CD4-positive, alpha-beta T cell treated with Interleukin-12 subunit alpha and Interleukin-12 subunit beta, for 1 hour (primary cell): ENCODE measurements at places on chromosomes 6 and 20.

DNA sequence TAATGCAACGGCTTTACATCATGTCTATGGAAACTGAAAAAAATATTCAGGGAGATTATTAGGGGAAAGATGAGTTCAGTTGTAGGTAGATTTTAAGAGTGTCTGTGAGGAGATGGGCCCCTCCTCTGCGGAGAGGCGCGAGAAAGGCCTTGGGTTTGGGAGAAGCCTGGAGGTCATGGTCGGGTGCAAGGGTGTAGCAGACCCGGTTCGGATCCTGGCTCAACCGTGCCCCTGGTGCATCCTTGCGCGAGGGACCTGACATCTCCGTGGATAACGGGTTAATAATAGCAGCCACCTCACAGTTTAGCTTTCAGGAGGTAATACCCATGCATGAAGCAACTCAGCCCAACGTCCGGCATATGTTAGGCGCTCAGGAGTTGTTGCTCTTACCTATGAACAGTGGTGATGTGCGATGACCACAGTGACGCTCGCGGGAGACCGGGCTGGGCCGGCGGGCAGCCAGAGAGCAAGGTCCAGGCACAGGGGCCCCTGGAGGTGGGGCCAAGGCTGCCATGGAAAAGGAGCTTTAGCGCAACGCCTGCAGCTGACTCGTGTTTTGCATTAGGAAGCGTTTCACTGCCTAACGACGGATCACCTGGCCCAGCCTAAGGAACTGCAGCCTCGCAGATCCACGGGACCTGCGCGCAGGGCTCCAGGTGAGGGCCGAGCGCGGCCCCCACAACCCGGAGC is 146.4 kb upstream of the ARID1B start:
- DNase-seq = no peak

DNA sequence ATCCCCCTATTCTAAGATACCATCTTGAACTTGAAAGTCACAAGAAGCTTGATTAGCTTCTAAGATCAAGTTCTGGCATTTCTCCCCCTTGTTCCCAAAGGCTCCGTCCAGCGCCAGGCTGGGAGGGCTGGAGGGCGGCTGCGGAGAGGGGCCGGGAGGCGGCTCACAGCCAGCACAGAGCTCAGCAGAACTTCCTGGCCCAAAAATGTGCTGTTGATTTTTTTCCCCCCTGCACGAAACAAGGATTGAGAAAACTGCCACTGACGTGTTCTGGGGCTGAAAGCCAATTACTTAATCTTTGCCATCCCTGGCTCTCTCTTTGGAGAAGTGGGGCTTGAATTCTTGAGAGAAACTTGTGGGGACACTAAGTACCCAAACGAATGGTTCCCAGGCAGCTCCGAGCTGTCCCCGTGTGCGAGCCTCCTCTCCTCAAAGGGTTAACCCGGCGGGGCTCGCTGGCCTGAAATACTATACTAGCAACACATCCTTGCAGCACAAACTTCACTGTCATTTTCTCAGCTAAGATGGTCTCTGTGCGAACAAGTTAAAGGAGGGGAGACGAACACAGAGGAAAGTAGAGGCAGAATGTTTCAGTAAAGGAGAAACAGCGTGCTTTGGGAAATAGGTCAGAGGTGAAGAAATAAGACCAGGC is 452 bp downstream of the TRAF3IP2 start:
- peak; percentile 34 for DNase-seq

DNA sequence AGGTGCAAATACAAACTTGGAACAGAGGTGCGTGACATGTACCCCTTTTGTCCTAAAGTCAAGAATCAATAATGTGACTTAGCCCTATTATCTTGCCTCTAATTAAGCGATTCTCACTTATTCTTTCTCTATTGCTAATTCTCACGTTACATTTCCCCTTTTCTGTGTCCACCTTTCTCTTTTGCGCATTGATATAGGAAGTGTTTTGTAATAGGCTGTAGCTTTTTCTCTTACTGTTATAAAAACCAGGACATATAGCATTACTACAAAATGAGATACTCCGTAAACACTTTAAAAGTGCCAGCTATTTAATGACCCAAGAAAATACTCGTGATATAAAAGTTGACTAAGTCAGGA is 669 bp upstream of the TMEM30A start:
- DNase-seq = no peak

DNA sequence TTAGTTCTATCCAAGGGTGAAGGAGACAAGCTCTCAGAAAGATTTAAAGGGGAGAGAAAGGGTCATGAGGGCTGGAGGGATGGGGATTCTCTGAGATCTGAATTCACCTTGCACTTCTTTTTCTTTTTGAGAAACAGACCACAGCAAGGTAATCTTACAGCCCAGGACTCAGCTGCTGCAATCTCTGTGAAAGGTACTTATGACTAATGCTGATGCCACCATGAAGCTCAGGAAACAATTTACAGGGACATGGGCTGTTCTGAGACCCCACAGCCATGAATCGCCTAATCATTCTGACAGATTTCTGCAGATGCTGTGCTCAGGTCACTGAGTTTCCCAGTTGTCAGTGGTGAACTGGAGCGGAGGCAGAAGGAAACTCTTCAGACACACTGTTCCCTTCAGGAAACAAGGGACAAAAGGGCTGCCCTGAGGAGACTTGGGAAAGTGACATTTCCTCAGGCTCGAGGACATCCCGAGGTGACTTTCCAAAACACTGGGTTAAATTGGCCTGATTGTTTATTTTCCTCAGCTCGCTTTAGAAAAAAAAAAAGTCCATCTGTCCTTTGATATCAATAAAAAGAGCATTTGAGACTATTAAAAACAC is 103.8 kb upstream of the PLCB4 start:
- DNase-seq = no peak

- DNase-seq = no peak
Measured at GRCh38 chr20:20060234-20060998, 8.1 kb downstream of the CFAP61 start.

- no peak for DNase-seq
Measured at GRCh38 chr6:153485072-153485471, 354.0 kb upstream of the RGS17 start.

DNA sequence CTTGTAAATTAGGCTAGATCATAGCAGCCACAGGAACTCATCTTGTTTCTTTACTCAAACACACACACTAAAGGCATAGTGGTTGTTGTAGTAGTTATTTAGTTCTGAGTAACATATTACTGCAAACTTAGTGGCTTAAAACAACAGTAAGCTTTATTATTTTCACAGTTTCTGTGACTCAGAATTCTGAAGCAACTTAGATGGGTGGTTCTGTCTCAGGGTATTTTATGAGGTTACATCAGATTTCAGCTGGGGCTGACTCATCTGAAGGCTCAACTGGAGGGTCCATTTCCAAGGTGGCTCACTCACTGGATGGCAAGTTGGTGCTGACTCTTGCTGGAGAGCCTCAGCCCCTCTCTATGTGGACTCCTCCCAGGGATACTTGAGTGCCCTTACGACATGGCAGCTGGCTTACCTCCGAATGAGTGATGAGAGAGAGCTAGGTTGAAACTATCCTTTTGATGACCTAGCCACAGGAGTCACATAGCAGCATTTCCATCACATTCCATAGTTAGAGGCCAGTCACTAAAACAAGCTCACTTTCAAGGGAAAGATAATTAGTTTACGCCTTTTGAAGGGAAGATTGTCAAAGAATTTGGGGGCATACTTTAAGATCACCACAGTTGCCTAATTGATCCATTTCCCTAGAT is 136.5 kb upstream of the PRND start:
- no peak for DNase-seq

- no peak for DNase-seq
Measured at GRCh38 chr6:158567152-158567551, 7.3 kb downstream of the TMEM181 start.

GRCh38 chr6:27757307-27757706 is 154.9 kb downstream of the OR2B2 start:
- DNase-seq = peak; percentile 41

DNA sequence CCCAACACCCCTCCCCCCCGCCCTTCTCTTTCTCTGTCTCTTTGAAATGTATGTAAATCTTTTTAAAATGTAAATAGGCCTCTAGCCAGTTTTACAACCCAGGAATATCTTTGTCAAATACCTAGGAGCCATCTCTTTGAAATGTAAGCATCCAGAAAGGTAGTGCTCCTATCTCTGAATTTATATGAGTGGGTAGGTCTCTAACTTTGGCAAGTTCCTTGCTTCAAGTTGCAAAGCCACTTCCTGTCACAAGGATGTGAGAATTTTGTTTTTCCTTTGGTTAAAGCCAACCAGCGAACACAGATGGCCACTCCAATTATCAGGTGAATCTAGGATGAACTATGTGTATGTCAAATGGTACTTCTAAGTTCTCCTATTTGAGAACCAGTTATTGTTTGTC is 6.2 kb upstream of the DEFB132 start:
- no peak for DNase-seq

GRCh38 chr6:152310371-152310954 is 326.7 kb downstream of the SYNE1 start:
- DNase-seq = peak; percentile 30

GRCh38 chr6:133606852-133607251 is 282.1 kb upstream of the TCF21 start:
- DNase-seq = no peak

- peak; percentile 36 for DNase-seq
Measured at GRCh38 chr20:19903168-19903811, 113.9 kb upstream of the NAA20 start.

- DNase-seq = no peak
Measured at GRCh38 chr20:34794006-34794585, 31.4 kb downstream of the NCOA6 start.

DNA sequence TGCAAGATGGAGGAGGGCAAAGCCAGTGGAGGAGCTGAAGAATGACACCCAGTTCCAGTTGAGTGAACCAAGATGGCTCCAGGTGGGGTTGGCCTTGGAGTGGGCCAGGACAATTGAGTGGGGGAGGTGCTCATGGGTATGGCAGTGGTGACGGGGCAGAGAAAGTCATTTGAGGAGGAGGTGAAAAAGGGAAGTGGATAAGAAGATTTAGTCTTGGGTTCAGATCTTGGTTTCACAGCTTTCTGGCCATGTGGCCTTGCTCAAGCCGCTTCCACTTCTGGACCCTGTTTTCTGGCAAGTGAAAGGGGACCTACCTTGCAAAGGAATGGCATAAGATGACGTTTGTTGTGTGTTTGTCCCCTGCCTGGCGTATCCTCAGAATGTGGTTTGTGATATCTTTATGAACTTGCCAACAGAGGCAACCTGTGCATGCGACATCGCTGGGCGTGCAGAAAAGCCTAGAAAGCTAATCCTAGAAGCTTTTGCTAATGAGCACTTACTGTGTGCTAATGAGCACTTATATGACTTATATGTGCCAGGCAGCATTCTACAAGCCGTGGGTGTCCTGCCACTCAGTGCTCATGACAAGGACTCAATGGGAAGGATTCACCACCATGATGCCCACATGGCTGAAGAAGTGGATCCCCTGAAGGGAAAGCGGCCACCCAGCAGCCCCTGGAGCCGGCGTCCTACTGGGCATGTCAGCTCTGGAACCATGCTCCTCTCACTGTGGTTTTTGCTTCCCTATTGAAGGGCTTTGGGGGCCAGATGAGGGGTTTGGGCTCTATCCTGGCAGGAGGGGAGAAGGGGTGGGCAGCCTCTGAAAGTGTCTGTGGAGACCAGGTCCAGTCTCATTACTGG is 23.6 kb upstream of the STX16 start:
- no peak for DNase-seq

GRCh38 chr6:163583558-163583957 is 169.0 kb downstream of the QKI start:
- DNase-seq = no peak

GRCh38 chr6:105429676-105430075 is 26.8 kb upstream of the PREP start:
- no peak for DNase-seq

DNA sequence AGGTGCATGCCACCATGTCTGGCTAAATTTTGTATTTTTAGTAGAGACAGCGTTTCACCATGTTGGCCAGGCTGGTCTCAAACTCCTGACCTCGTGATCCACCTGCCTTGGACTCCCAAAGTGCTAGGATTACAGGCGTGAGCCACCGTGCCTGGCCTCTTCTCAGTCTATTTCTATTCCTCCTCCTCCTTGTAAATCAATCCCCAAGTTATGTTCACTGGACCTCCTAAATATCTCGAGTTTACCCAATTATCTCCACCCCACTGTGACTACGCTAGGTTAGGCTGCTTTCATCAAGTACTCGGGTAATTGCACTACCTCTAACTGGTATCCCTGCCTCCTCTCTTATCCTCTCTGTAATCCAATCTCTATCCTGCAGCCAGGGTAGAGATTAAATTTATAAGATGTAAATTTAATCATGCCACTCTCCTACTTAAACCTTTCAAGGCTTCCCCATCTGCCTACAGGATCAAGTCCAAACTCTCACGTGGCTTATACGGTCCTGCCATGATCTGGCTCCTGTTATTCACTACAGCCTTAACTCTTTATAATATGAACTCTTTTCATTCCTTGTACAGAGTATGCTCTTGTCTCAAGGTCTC is 837 bp upstream of the MAD2L1BP start:
- DNase-seq = no peak

DNA sequence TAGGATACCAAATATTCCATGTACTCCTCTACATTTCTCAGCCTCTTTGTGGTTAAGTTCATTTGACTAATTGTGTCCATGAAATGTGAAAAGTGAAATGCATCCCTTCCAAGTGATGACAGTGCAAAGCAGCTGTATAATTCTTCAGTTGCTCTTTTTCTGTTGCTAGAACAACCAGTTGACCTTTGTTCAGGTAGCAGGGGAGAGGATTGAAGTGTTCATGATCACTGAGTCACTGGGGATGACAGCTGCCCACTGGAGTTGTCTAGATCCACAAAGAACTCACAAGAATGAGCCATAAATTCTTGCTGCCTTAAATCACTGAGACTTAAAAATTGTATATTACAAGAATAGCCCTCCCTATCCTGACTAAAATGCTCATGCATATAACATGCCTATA is 254.6 kb downstream of the EPHA7 start:
- no peak for DNase-seq

GRCh38 chr6:12174878-12175277 is 115.3 kb upstream of the EDN1 start:
- no peak for DNase-seq

DNA sequence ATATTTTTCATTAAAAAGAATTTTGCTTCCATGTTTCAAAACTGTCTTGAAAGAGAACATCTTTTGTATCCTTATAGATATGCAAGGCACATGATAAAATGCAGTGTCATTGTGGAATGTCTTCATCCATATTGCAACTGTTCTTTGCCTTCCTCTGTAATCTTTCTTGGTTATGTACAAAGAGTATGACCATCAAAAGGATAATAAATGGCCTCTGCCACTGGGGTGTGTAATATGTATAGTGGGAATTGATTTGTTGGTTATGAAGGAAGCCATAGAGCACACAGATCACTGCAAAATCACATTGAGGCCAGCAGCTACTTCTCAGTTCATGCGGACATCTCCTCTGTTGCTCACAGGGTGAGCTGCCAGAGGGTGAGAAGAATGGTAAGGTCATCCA is 703.5 kb downstream of the TFAP2A start:
- no peak for DNase-seq

GRCh38 chr6:44262467-44263353 is 2.6 kb downstream of the NFKBIE start:
- DNase-seq = no peak

- no peak for DNase-seq
Measured at GRCh38 chr6:126831461-126831860, 287.0 kb upstream of the RSPO3 start.
